ENCODE measurements at places on chromosomes 11 and 22.

GRCh38 chr22:25365491-25366261 lies 146.2 kb downstream of the CRYBB2 start:
- no peaks in the 10 kb centered on the region for H3K27me3 ChIP-seq
- H3K27ac ChIP-seq = no peak overlapping the region
- H3K36me3 ChIP-seq = no peaks in the 10 kb centered on the region
- peaks cover 5% of the 10 kb centered on the region for H3K4me1 ChIP-seq
- DNase-seq = no peak

DNA sequence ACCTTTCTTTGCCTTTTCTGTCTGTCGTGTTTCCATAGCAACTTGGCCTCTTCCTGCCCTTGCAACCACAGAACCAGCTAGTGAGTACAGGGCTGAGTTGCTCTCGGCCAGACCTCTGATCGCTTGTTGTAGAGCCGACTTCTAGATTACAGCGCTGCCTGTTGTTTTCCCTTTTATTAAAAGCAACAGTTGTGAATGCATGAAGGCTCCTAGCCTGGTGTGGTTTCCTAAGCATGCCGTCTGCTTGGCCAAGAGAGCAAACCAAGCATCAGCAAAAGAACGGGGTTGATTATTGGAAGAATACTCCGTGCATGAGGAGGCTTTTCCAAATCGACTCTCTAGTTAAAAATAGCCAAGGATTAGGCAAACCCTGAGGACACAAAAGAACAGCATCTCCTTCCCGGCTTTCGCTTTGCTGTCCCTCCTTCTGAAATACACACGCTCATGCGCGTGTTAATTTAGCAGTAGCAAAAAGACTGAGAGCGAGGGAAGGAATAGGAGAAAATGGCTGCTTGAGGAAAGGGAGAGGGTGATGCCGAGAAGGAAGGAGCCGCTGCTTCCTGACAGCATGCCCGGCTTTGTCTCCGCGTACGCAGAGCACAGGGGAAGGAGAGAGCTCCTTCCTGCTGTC lies 71.5 kb upstream of the TTC12 start:
- peak; percentile 43 for DNase-seq
- H3K27ac ChIP-seq = peak overlapping the region; percentile 23
- H3K4me3 ChIP-seq = no peak overlapping the region

GRCh38 chr11:61201476-61201875 lies 1.8 kb upstream of the PGA3 start:
- no peaks in the 10 kb centered on the region for H3K27me3 ChIP-seq
- no peaks in the 10 kb centered on the region for H3K36me3 ChIP-seq
- DNase-seq = no peak
- H3K27ac ChIP-seq = no peak overlapping the region
- H3K4me1 ChIP-seq = peaks cover 2% of the 10 kb centered on the region

- H3K36me3 ChIP-seq = peaks cover 29% of the 10 kb centered on the region
- H3K4me1 ChIP-seq = peaks cover 47% of the 10 kb centered on the region
- no peaks in the 10 kb centered on the region for H3K27me3 ChIP-seq
- peak overlapping the region; percentile 87 for H3K27ac ChIP-seq
Measured at GRCh38 chr11:406796-407650, 7.8 kb downstream of the SIGIRR start.

DNA sequence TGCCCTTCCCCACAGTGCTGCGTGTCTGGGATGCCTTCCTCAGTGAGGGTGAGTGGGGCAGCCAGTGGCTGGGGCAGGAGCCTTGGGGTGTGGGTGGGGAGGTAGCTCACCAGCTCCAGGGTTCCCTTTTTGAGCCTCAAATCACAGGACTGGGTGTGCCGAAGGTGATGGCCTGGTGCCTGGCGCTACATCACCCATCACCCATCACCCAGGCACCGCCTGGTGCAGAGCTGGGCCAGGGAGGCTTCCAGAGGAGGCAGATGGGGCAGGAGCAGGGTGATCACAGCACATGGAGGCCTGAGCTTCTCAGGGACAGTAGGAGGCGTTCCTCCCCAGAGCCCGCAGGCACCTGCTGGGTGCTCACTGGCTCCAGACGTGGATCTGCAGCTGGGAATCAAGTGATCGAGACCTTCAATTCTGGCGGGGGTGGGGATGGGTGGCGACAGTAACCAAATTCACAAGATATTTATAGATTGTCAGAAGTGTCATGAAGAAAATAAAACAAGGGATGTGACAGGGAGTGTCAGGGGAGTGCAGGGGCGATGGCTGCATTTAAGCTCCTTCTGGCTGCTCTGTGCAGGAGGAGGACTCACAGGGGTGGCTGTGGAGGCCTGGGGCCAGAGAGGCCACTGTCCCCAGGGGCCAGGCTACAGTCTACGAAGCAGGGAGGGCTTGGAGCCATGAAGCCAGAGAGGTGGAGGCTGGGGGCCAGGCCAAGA lies 3.2 kb downstream of the TBC1D10C start:
- DNase-seq = no peak
- H3K4me3 ChIP-seq = peak overlapping the region; percentile 9
- H3K27me3 ChIP-seq = no peaks in the 10 kb centered on the region
- H3K27ac ChIP-seq = peak overlapping the region; percentile 63
- peaks cover 29% of the 10 kb centered on the region for H3K36me3 ChIP-seq
- peaks cover 98% of the 10 kb centered on the region for H3K4me1 ChIP-seq

GRCh38 chr11:107696140-107696539 lies 15.7 kb downstream of the SLN start:
- peaks cover 2% of the 10 kb centered on the region for H3K27me3 ChIP-seq
- no peaks in the 10 kb centered on the region for H3K36me3 ChIP-seq
- DNase-seq = no peak
- H3K27ac ChIP-seq = no peak overlapping the region

- DNase-seq = no peak
- H3K4me3 ChIP-seq = no peak overlapping the region
- H3K36me3 ChIP-seq = no peaks in the 10 kb centered on the region
Measured at GRCh38 chr11:17639091-17639490, 80.3 kb upstream of the MYOD1 start.

- H3K27ac ChIP-seq = no peak overlapping the region
- no peak overlapping the region for H3K4me3 ChIP-seq
- peak; percentile 7 for DNase-seq
- no peaks in the 10 kb centered on the region for H3K27me3 ChIP-seq
- H3K36me3 ChIP-seq = peaks cover 22% of the 10 kb centered on the region
Measured at GRCh38 chr22:25350551-25350971, 131.1 kb downstream of the CRYBB2 start.

DNA sequence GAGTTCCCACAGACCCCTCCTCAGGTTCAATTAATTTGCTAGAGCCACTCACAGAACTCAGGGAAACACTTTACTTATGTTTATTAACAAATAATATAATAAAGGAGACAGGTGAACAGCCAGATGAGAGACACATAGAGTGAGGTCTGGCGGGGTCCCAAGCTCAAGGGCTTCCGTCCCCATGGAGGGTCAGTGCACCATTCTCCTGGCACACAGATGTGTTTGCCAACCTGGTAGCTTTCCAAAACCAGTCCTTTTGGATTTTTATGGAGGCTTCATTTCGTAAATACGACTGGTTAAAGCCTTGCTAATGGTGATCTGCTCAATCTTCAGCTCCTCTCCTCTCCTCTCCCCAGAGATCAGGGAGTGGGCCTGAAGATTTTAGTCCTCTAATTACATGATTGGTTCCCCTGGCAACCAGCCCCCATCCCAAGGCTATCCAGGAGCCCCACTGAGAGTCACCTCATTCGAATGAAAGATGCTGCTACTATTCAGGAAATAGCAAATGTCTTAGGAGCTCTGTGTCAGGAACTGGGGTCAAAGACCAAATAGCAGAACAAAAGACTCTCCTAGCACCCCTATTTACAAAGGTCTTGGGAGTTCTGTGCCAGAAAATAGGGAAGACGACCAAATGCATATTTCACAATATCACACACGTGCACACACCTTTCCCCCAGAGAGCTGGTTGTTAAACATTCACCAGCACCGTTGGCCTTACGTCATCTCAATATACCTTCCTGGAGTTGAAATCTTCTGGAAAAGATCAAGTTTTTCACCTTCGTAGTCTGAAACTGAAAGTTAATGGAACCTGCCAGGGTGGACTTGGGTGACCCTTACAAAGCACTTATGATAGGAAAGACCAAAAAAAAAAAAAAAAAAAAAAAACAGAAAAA lies 23.8 kb upstream of the CAPRIN1 start:
- H3K36me3 ChIP-seq = no peaks in the 10 kb centered on the region
- no peak overlapping the region for H3K27ac ChIP-seq
- DNase-seq = no peak
- no peak overlapping the region for H3K4me3 ChIP-seq
- H3K4me1 ChIP-seq = no peaks in the 10 kb centered on the region
- no peaks in the 10 kb centered on the region for H3K27me3 ChIP-seq

- no peak for DNase-seq
- H3K27ac ChIP-seq = no peak overlapping the region
- no peaks in the 10 kb centered on the region for H3K27me3 ChIP-seq
- H3K4me3 ChIP-seq = no peak overlapping the region
- no peaks in the 10 kb centered on the region for H3K36me3 ChIP-seq
Measured at GRCh38 chr22:48778308-48779195, 1049.1 kb downstream of the BRD1 start.

GRCh38 chr11:123219066-123219690 lies 24.1 kb upstream of the CLMP start:
- H3K36me3 ChIP-seq = no peaks in the 10 kb centered on the region
- H3K4me3 ChIP-seq = no peak overlapping the region
- no peak for DNase-seq
